ENCODE measurements at places on chromosomes 12 and 14.

DNA sequence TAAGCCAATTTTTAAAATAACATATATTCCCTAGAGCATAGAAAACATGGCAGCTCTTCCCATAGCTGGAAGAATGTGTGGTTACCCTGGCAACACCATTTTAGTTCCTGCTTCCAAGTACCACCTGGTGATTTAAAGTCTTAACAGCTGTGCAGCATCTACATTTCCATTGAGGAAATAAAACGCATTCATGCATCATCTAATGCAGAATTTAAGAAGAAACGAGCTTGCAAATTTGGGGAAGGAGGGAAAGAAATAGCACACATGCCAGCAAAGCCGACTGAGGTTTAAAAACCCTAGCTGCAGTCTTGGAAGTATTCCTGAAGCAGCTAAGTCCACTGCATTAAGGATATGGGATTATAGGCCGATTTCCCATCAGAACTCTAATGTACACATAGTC lies 22.8 kb upstream of the SLC38A2 start:
- DNase-seq: no peak

DNA sequence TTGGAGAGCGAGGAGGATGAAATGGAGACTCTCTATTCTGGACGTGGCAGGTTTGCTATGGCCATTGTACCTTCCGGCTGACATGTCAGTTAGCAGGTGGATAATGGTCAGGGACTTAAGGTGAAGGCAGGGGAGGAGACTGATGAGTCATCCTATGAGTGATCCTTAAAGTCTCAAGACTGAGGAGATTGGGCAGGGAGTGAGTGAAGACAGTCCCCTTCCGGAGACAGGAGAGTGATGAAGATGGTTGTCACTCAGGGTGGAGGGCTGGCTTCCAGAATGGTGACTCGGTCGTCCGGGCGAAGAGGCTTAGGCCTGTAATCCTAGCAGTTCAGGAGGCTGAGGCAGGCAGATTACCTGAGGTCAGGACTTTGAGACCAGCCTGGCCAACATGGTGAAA lies 49.8 kb upstream of the CCDC63 start:
- no peak for DNase-seq

GRCh38 chr12:52884526-52885293 lies 20.2 kb downstream of the KRT8 start:
- no peak for DNase-seq

DNA sequence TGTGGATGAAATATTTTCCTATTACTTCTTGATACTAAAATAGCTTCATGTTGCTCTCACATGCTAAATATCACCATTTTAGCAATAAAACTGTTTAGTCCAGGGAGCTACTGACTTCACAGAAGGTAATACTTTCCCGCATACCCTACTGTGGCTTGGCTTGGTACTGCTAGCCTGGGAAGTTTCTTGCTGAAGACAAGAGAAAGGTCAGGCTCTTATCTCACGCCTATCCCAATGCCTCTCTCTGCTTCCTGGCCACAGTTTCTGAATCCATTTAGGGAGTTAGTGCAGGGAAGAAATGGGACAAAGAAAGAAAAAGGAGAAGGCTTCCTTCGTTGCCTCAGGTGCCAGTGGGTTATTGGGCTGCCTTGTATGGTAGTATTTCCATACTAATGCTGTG lies 228.3 kb downstream of the MDGA2 start:
- no peak for DNase-seq

GRCh38 chr14:88194531-88194930 lies 128.5 kb downstream of the KCNK10 start:
- peak; percentile 6 for DNase-seq

DNA sequence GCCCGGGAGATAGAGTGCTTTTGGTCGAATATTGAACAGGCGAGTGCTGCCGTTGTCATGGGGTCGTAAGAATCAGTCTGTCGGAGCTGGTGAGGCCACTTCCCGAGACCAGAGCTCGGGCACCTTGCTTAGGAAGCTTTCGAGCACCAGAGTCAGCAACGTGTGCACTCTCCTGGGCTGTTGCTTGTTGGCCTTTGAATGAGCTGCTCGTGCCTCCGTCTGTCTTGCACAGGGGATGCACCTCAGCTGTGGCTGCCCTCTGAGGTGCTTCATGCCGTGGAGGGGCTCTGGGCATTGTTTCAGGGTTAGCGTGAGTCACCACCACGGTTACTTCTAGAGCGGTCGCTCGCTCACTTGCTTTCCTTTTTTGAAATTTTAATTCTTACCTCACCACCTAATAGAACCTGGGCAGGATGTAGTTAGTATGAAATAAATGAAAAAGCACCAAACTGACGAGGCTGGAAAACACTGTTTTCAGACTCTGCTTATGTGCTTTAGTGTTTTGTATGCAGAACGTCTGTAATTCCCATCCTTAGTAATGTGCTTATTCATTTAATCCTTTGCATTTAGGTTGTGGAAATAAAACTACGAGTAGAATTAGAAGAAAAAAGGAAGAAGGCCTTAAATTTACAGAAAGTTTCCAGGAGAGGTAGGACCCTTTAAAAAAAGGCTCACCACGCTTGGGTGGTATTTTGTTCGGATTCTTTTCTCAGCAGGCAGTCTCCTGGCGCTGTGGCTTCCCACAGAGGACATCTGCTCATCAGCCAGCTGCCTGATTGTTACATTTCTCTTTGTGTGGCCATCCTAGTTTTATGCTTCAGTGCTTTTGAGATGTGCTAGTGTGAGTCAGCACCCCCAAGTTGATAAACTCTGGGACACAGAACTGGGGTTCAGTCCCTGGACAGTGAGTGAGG lies 40.6 kb downstream of the EP400 start:
- no peak for DNase-seq

- no peak for DNase-seq
These were observed 64.8 kb downstream of the WSCD2 start for GRCh38 chr12:108193917-108194316.

- no peak for DNase-seq
These were observed 8.8 kb upstream of the PHC1 start for GRCh38 chr12:8905546-8905945.

- DNase-seq: no peak
These were observed 170.0 kb upstream of the VASH1 start for GRCh38 chr14:76591266-76591665.

- no peak for DNase-seq
These were observed 5.7 kb upstream of the CHGA start for GRCh38 chr14:92917041-92917940.

GRCh38 chr14:35940291-35940690 lies 114.2 kb downstream of the BRMS1L start:
- no peak for DNase-seq

DNA sequence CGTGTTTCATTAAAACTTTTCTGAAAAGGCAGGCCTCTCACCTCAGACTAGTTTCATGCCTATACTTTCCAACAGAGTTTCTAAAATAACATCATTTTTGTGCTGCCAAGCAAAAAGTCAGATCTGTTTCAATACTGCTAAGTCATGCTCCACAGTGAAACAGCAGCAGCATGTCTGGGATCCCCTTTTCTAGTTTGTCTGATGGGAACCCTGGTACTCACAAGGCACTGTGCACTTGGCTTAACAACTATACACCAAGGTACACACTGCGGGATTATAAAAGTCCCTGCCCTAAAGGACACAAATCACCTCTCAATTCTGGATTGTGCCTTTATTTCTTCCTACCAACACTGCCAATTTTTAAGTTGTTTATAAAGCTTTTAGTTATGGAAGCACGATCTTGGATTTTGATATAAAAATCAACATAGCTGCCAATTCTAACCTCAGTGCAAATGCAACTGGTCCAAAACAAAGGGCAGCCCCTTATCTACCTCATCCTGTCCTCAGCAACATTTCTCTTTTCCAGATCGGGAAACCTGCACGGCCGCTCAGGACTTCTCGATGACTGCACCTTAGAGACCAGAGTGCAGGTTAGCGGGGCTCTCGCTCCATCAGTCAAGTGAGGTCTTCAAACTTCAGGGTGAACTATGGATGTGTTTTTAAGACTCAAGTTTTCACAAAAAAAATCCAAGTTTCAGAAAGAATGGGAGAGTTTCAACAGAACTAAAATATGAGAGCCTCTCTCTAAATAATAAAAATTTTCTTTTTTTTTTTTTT lies 1.7 kb upstream of the EIF5 start:
- no peak for DNase-seq

GRCh38 chr12:2194060-2194459 lies 141.3 kb downstream of the CACNA1C start:
- no peak for DNase-seq

- DNase-seq: no peak
These were observed 18.7 kb downstream of the CKAP4 start for GRCh38 chr12:106229036-106229591.

DNA sequence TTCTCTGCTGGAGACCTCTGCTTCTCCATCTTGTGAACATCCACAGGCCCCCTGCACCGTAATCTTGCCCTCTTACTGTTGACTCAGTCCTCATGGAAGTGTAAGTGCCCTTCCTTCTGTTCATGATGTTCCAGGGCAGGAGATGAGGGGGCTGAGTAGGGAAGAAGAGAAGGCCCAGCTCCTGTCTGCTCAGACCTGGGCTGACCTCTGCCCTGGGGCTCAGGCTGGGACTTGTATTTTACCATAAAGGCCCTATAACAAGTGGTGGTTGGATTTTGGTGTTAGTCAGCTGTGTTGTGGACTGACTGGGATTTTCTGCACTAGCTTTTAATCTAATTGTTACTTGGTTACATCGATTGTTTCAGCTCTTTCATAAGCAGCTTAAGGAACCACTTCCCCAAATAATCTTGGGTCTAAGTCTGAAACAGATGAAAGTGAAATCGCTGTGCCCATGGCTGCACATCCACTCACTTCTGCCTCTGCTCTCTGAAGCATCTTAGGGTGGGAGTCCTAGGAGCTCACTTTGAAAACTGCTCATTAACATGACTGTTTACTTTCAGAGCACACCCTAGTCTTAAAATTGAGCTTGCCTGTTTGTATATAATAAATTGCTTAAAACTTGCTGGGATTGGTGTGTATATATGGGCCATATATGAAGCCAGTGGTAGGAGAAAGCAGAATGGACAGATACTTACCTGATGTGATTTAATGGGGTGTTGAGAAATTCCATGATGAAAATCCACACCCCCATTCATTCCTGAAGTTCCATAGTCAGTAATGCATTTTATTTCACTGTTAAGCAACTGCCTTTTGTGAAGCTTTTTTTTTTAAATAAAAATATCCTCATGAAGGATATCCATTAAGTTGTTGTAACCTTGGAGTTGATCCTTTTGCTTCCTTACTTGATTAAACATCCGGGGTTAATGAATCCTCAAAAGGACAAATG lies 17.7 kb downstream of the C12orf71 start:
- DNase-seq: no peak

DNA sequence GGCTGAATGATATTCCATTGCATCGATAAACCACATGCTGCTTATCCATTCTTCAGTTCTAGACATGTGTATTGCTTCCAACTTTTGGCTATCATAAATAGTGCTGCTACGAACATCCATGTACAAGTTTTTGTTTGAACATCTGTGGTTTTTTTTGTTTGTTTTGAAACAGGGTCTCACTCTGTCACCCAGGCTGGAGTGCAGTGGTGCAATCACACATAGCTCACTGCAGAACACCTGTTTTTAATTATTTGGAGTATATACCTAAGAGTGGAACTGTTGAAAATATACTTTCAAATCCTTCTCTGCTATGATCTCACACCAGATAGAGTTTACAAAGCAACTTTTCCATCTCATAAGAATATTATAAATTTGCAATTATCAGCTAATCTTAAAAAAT lies 124.2 kb downstream of the TTC7B start:
- no peak for DNase-seq

DNA sequence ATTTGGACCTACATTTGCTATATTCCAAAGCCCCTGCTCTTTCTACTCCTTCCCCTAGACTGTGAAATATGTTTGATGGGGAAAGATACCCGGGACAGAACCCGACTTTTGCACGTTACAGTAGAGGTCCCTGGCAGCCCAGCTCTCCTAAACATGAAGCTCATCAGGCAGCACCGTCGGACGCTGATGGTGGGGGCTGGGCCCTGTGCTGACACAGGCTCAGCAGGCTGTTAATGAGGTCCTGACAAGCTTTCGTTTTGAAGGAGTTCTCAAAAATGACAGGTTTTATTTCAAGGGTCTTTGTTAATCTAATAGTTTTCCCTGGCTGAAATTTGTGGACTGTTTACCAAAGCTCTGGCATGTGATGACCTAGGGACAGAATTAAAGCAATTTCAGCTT lies 102.3 kb downstream of the SLC25A47 start:
- no peak for DNase-seq

DNA sequence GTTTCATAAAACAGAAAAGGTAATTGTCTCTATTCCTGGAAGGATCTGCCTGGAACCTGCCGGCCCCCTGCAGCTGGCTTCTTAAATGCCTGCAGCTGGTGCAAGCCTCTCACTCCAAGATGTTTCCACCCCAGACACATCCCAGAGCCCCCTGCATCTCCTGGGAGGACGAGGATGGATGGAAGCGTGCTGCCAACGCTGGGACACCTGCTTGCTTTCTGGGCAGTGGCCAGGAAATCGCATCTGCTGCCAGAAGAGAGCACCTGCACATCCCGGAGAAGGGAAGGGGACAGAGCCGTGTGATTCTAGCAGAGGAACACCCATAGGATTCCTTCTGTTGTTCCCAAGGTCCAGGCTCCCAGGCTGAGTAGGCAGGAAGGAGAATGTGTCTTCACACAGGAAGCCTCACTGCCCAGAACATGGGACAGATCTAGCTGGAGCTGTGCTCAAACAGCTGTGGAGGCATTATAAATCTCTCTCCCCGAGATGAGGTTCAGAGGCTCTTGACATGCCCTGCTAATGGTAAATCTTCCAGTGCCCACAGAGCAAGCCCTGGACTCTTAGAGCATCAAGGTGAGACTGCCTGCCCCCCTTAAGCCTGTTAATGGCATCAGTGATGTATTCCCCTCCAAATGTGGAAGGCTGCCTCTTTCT lies 138.8 kb upstream of the MAP1LC3B2 start:
- no peak for DNase-seq

GRCh38 chr12:109653890-109654289 lies 59.7 kb upstream of the FAM222A start:
- no peak for DNase-seq

DNA sequence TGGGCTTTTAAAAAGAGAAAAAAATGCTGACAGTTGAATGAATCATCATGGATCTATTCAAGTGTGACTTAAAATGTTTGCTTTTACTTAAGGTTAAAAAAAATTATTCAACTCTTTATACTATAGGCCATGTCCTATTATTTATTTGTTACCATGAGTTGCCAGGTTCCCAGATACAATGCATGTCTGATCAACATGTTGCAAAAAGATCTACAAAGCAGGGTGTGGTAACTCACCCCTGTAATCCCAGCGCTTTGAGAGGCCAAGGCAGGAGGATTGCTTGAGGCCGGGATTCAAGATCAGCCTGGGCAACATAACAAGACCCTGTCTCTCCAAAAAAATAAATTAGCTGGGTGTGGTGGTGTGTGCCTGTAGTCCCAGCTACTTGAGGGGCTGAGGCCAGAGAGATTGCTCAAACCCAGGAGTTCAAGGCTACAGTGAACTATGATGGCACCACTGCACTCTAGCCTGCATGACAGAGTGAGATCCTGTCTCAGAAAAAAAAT lies 460.8 kb downstream of the BCAT1 start:
- no peak for DNase-seq

DNA sequence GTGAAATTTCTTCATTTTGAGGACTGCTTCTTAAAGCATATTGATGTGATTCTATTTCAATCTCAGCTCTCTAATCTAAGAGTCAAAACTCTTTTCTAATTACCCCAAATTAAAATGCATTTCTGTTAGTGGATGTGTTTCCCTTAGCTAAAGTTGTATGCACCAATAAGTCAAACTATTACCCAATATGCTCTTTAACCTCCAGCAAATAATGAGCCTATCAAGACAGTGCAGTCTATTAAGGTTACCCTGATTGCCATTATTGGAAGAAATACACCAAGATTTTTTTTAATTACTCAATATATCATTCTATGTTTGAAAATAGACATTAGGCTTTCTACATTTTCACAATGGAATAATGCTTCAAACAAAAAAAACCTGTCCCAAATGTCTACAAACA lies 310.0 kb downstream of the BTG1 start:
- no peak for DNase-seq
